ENCODE measurements at places on chromosomes 5 and 9.

GRCh38 chr9:69877852-69878514, 57.4 kb downstream of the CFAP95 start:
- no peak for DNase-seq

DNA sequence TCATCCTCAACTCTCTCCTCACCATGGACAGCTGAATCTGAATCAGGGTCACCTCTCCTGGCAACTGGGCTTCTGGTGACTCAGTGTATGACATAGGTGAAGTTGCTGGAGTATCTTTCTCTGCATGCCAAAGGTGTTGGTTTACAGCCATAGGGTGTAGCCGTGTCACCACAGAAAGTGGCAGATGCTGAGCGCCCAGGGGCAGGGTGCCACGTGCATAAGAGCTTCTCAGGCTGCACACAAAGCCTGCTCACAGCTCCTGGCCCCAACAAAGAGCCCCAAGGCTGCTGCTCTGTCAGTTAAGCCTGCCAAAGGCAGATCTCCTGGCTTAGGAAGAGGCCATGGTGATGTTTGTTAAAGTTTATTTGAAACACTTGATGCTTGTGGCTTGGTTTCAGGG, 297.7 kb upstream of the WWC1 start:
- no peak for DNase-seq

GRCh38 chr5:56148453-56148971, 84.6 kb downstream of the ANKRD55 start:
- DNase-seq = peak; percentile 38

- no peak for DNase-seq
Measured at GRCh38 chr5:133376986-133377385, 235.4 kb downstream of the FSTL4 start.

- DNase-seq = peak; percentile 56
Measured at GRCh38 chr5:140346348-140347221, at the start of gene HBEGF. HBEGF (minus strand) TSS chr5:140346603; CDS start chr5:140346328, 275 bp downstream.

DNA sequence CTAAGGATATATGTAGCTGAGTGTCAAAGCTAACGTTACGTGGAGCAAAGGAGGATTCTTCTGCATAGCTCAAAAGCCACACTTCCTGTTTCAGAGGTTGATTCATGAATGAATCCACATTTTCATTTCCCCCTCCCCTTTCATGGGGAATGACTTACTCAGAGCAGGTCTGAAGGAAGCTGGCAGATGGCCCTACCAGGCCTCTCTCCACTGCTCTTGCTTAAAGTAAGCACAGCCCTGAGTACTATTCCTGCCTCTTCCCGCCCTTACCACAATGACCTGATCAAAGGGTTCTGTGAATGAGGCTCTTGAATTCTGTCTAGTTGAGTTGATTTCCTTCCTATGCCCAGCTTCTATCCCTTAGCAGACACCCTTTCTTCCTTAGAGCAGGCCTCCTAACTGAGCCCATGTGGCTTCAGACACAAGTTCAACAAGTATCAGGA, 6.3 kb downstream of the IGIP start:
- DNase-seq = no peak

GRCh38 chr5:58114324-58114723, 345.6 kb downstream of the PLK2 start:
- no peak for DNase-seq

DNA sequence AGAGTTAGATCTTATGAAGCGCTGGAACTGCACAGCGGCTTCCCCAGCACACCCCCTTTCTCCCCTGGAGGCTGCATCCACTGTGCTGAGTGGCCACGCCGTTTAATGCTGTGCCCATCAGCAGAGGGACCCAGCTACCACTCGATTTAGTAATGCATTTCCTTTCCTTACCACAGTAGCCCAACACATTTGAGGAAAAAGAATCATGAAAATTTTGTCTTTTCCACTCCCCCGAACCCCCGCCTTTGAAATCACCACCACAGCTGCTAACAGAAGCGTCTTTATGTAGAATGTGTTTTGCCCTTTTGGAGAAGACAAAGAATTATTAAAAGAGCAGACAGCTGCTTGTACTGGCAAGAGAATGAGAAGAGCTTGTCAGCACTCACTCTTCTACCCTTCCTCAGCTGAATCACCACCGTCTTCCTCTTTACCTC, 73.2 kb downstream of the ACER2 start:
- DNase-seq = no peak

DNA sequence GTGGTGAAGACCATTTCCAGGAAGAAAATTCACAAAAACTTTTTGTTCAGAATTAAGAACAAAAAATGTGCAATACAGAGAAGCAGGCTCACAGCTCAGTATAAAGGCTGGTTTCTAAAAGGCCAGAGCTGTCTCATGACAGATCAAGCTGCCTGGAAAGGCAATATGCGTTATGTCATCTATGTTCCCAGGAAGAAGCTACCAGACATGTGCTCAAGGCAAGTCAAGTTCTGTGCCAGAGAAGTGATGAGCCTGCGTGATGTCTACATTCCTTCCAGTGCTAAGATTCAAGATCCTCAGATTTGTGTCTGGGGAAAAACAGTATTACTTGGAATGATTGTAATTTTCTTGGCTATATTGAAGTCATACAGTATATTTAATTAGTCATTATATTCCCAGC, 104.3 kb downstream of the PDE4D start:
- no peak for DNase-seq

All from activated naive CD8-positive, alpha-beta T cell treated with anti-CD3 and anti-CD28 coated beads for 36 hours (primary cell).